Suprapubic skin (tissue), 4 donors: ENCODE measurements at places on chromosomes 1 and 21. TPM values are rescaled to one million over a fixed set of nuclear protein-coding genes. Genes with fewer than 3 reads are reported as not detected.

DNA sequence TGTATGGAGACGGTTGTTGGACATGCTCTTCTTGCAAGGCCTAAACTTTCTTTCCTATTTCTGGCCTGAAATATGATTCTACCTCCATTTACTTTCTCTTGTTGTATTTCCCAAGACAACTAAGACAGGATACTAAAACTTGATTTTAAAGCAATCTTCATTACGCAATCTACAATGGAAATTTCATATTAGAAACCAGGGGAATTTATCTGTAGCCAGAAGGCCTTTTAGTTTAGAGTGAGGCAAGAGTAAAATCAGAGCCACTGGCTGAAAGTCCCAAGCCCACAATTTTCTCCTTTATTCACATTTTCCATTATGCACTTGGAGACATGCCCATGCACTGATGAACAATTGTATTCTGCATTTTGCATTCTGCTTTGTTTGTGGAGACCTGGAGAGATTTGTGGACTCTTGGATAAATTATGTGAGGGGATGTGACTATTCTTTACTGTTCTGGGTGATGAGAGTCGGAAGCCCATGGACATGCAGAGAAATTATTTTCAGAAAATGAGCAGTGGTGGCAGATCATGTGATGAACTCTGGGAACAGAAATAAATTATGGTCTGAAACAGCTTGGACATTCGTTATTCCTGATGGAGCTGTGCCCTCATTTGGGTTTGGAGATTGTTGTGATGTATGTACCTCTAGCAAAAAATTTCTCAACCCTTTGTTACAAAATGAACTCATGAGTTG, 336.8 kb downstream of the SEC16B start:
- H3K4me1 ChIP-seq, result no peaks in the 10 kb centered on the region
- no peak overlapping the region for H3K27ac ChIP-seq
- H3K4me3 ChIP-seq, result no peak overlapping the region
- H3K36me3 ChIP-seq, result no peaks in the 10 kb centered on the region
- no peak for DNase-seq

The FCRL2 gene
- total RNA-seq, result not detected

DNA sequence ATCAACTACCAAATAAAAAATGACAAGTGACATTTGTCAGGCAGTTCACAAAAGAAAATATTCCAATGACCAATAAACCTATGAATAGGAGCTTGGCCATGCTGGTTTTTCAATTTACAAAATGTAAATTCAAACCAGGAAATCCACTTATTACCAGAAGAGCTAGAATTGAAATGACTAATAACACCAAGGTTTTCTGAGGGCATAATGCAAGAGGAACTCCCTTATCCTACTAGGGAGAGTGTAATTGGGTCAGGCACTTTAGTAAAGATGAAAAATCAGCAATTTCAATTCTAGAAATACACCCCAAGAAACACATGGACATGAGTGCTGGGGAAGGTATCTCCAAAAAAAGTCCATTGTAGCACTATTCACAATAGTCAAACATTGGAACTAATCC, 16.7 kb upstream of the TIAM1 start:
- no peaks in the 10 kb centered on the region for H3K27me3 ChIP-seq
- no peak overlapping the region for H3K27ac ChIP-seq
- H3K4me1 ChIP-seq, result peaks cover 1% of the 10 kb centered on the region

GRCh38 chr1:43068911-43069310, 103.2 kb downstream of the EBNA1BP2 start:
- H3K27me3 ChIP-seq, result no peaks in the 10 kb centered on the region
- no peaks in the 10 kb centered on the region for H3K36me3 ChIP-seq
- no peak for DNase-seq

- H3K27me3 ChIP-seq, result no peaks in the 10 kb centered on the region
- H3K4me3 ChIP-seq, result no peak overlapping the region
- no peak for DNase-seq
- H3K36me3 ChIP-seq, result peaks cover 18% of the 10 kb centered on the region
Measured at GRCh38 chr1:236051242-236051791, 13.6 kb downstream of the NID1 start.

DNA sequence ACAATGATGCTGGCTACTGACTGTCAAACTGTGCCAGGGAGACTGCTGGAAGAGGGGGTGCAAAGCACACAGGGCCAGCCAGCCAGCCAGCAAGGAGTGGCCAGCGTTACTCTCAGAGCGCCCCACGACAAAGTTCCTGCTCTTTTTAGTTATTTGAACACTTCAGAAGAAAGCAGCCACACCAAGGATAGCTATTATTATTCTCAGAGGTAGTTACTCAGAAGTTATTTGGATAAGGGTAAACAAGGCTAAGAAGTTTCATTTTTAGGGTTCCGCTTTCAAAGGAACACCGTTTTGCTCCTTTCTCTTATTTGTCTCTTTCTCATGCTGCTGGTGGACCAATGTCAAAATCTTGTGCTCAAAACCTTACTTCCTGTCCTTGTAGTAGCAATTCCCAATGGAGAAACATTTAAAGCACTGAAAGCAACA, 59.9 kb downstream of the VANGL2 start:
- no peak overlapping the region for H3K27ac ChIP-seq
- no peak for DNase-seq
- no peaks in the 10 kb centered on the region for H3K36me3 ChIP-seq
- H3K27me3 ChIP-seq, result no peaks in the 10 kb centered on the region
- no peak overlapping the region for H3K4me3 ChIP-seq
- no peaks in the 10 kb centered on the region for H3K4me1 ChIP-seq

DNA sequence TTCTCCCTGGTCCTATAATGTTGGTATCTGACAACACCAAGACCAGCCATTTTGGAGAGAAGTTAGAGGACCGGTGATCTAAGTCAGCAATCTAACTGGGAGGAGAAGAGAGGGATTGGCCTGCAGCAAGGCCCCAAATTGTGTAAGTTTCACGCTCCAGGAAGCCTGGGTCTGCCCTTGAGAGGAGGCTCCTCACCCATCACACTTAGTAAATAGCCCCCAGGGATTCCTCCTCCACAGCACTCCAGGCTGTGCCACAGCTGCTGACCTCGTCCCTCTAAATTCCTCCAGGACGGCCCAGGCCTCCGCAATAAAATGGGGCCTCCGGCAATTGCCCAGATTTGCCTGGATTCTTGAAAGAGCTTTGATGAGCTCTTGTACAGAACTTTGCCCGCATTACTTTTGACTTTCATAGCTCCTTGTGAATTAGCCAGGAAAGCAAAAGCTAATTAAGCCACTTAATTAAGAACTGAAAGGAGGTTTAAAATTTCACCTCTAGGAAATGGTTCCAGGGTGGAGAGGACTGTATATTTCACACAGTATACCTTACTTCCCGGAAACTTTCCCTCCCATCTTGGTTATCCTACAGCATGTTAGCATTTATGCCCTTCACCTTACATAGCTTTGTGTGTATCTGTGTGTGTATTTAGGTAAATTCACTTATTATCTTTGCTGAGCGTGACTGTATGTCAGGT, 90.5 kb downstream of the LAMC2 start:
- peaks cover 46% of the 10 kb centered on the region for H3K4me1 ChIP-seq
- no peak overlapping the region for H3K27ac ChIP-seq
- no peak for DNase-seq
- H3K36me3 ChIP-seq, result no peaks in the 10 kb centered on the region
- no peak overlapping the region for H3K4me3 ChIP-seq

GRCh38 chr21:37484535-37485474, 118.2 kb downstream of the DYRK1A start:
- H3K36me3 ChIP-seq, result peaks cover 43% of the 10 kb centered on the region
- no peaks in the 10 kb centered on the region for H3K27me3 ChIP-seq
- no peak overlapping the region for H3K27ac ChIP-seq
- H3K4me1 ChIP-seq, result no peaks in the 10 kb centered on the region
- no peak for DNase-seq

- no peaks in the 10 kb centered on the region for H3K36me3 ChIP-seq
- DNase-seq, result no peak
- no peak overlapping the region for H3K4me3 ChIP-seq
- H3K27ac ChIP-seq, result peak overlapping the region; percentile 81
- H3K4me1 ChIP-seq, result peaks cover 39% of the 10 kb centered on the region
Measured at GRCh38 chr1:235908742-235909520, 42.2 kb upstream of the LYST start.

DNA sequence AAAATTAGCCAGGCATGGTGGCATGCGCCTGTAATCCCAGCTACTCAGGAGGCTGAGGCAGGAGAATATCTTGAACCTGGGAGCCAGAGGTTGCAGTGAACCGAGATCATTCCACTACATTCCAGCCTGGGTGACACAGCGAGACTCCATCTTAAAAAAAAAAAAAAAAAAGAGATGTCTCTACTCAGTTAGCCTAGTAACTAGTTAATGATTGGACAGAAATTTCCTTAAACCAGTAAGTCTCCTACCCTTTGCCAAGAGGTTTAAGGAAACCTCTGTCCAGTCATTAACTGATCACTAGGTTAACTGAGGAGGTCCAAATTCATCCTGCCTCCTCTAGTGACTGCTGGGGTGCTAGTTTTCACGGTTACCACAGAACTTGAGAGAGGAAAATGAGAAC, 143.9 kb upstream of the UBE2U start:
- no peak overlapping the region for H3K27ac ChIP-seq
- H3K27me3 ChIP-seq, result no peaks in the 10 kb centered on the region
- no peaks in the 10 kb centered on the region for H3K4me1 ChIP-seq
- H3K4me3 ChIP-seq, result no peak overlapping the region
- DNase-seq, result no peak

DNA sequence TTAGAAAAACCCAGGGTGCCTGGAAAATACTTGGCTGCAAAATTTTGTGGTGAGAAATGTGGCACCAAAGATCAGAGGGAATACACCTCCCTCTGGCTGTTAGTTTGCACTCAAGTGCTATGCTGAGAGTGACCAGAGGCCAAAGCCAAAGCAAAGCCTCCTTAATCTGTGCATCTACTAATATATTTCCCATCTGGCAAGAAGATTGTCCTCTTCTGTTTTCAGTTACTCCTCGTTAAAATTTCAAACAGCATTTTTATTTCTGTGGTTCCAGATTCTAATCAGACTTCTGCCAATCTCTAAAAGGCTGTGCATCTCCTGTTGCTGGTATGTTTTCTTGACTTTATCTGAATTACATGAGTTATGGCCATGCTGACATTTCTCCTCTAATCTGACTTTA, 327.4 kb downstream of the TBX15 start:
- H3K27me3 ChIP-seq, result no peaks in the 10 kb centered on the region
- DNase-seq, result no peak
- H3K36me3 ChIP-seq, result no peaks in the 10 kb centered on the region
- no peak overlapping the region for H3K4me3 ChIP-seq
- no peak overlapping the region for H3K27ac ChIP-seq
- no peaks in the 10 kb centered on the region for H3K4me1 ChIP-seq

DNA sequence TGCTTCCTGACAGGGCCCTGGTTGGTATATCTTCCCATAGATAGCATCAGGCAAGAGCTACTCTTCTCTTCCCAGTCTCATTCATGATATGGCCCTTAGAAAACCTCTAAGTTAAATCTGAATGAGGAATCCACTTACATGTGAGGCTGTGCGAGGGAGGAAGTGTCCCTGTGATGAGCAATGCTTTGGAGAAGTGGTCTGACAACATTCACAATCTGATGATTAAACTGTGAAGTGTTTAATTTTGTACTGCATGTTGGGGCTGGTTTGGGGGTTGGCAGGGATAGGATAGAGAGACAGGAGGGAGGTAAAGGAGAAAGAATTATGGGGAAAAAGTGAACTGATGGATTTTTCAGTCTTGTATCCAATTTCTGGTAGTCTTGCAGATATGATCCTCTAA, 421.2 kb upstream of the DAB1 start:
- DNase-seq, result no peak
- no peaks in the 10 kb centered on the region for H3K36me3 ChIP-seq
- no peaks in the 10 kb centered on the region for H3K27me3 ChIP-seq
- no peaks in the 10 kb centered on the region for H3K4me1 ChIP-seq
- no peak overlapping the region for H3K27ac ChIP-seq

DNA sequence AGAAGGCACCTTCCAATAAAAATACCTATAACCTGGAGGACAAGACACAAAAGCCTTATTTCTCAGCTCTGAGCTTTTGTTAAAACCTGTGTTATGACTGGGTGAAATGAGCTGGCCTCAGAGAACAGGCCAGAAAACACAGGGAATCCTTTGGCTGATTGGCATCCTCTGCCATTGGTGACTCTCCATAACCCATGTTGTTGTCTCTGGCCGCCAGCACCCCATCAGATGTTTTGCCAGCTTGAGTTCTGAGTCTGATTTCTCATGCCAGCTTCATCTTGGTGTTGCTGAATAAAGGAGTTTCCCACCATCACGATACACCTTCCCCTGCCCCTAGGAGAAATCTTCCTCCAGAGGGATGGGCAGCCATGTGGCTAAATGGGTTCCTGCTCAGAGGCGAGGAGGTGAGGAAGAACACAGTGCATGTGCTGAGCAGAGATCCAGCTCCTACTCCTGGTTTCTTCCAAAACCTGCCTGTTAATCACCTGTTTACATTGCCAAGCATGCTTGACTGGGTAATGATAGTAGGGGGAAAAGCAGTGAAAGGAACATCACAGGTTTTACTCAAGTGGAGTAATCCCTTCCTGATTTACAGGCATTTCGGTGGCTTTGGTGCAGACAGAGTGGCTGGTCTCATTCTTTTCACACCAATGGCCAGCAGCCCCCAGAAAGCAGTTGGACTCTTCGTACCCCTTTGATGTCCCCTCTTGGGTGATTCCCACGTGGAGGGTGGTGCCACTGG, 109.8 kb downstream of the ROR1 start:
- no peak for DNase-seq
- H3K27me3 ChIP-seq, result no peaks in the 10 kb centered on the region
- H3K4me1 ChIP-seq, result peaks cover 8% of the 10 kb centered on the region
- no peaks in the 10 kb centered on the region for H3K36me3 ChIP-seq
- H3K4me3 ChIP-seq, result no peak overlapping the region

DNA sequence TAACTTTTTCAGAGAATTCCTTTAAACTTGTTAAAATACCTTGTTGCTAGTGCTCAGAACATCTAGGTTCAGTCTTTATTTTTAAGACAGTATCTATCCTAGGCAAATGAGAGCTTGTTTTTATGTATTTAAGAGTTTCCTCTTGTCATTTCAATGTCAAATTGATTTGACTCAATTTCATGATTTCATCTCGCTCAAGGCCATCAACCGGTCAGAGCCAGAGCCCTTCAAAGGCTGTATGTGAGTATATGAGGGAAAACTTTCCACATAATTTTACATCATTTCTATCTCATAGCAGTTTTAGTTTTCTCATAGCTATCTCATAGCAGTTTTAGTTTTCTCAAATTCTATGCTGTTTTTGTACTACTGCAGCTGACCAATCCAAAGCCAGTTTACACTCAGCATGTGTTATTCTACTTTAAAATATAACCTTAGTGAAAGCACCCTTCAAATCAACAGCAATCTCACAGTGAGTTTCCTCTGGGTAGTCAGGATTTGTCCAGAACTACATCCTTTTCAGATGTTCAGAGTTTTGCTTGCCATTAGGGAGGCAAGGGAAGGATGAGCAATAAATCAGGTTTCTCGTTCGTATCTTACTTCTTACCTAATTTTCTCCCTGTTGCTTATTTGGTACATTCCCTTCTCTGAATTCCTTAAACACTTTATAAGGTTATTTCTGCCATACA, 12.7 kb downstream of the HNRNPU start:
- DNase-seq, result no peak
- no peak overlapping the region for H3K4me3 ChIP-seq
- peaks cover 22% of the 10 kb centered on the region for H3K4me1 ChIP-seq
- H3K27ac ChIP-seq, result no peak overlapping the region
- no peaks in the 10 kb centered on the region for H3K27me3 ChIP-seq
- peaks cover 88% of the 10 kb centered on the region for H3K36me3 ChIP-seq

The LORICRIN gene
- 247 TPM for total RNA-seq
